ENCODE measurements at places on chromosomes 5 and 9.

DNA sequence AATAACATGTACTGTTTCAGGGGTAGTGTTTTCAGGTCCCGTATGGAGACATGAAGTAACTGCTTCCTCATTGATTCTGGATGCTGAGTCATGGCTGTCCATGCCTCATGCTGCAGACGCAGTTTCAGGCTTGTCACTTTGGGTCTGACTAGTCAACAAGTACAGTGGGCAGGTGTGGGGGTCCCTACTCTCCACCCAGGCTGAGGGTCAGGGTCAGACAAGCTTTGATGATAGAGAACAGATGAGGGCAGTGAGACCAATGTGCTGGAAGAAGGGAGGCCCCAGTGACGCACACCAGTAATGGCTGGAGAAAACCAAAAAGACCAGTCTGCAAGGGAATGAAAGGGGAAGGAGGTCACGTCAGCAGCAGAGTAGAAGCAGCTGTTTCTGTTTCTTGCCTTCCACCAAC lies 80.0 kb upstream of the NFIL3 start:
- no peak for DNase-seq

DNA sequence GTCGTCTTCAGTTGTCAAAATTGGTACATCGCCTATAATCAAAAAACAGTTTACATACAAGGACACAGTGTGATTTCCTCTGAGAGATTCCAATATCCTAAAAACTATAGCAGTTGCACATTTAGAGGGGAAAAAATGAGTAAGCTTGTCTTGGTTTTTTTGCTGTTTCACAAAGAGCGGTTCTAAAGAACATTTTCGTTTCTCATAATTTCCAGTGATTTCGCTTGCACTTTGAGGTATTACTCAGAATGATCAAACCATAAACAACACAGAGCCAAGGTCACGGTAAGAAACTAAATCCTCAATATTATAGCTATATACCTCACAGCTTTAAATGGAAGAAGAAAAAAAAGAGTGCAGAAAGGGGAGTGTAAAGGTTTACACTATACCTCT lies 861 bp downstream of the MTX3 start:
- no peak for DNase-seq

DNA sequence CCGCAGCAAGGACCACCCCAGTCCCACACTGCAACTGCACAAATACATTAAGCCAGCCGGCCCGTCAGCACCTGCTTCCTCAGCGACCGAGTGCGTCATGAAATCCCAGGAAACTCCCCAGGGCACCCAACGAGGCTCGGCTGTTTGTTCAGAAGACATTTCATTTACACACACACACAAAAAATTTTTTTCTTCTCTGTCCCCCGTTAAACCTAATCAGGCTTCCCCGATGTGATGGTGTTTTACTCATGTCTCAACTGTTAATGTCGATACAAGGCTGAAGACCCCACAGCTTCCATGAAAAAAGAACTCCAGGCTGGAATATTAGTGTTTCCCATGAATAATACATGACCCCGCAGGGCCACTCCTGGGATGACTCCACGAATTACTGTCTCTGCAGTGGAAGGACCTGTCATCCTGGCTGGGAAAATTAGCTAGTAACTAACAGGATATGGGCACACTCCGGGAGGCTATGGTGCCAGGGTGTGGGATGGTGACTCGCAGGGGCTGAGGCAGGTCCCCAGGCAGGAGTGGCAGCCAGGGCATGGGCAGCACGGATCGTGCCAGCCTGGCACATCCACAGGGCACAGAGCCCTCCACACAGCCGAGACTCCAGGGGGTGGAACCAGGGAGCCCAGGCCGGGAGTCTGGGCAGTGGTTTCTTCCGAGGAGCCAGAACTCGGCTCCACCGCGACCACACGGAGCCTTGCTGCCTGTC lies 102.4 kb downstream of the VAV2 start:
- DNase-seq: no peak

- no peak for DNase-seq
Measured at GRCh38 chr5:81187885-81188284, 45.2 kb upstream of the CKMT2 start.

- no peak for DNase-seq
Measured at GRCh38 chr5:116771466-116772151, 197.0 kb upstream of the SEMA6A start.

DNA sequence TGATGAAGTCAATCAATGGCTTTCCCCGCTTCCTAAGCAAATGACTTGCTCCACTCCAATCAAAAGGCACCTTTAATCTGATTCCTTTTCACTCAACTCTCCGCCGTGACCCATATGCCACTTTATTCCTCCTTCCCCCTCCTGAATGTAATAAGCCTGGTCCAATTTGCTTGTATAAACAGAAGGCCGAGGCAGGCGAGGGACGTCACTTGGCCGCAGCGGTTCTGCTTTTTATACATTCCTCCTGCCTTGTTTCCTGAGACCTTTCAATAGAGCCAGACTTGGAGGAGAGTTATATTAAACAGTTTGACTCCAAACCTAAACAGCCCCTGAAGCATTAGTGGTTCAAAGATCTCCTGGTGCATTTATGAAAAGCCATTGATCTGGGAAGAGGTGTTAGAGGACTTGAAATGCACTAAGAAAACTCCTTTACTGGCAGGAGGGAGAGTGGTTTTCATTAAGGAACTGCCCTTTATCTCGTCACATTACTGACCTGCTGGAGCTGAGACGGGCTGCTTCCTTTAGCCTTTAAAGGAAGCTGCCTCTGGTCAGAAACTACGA lies 273.4 kb downstream of the SLIT3 start:
- DNase-seq: no peak

- no peak for DNase-seq
Measured at GRCh38 chr5:170290498-170290897, 7.1 kb downstream of the LCP2 start.

- no peak for DNase-seq
Measured at GRCh38 chr5:180353048-180353979, at the start of gene GFPT2. TSS of gene GFPT2 (minus strand) at chr5:180353336. CDS start at chr5:180353217, 119 bp downstream.

DNA sequence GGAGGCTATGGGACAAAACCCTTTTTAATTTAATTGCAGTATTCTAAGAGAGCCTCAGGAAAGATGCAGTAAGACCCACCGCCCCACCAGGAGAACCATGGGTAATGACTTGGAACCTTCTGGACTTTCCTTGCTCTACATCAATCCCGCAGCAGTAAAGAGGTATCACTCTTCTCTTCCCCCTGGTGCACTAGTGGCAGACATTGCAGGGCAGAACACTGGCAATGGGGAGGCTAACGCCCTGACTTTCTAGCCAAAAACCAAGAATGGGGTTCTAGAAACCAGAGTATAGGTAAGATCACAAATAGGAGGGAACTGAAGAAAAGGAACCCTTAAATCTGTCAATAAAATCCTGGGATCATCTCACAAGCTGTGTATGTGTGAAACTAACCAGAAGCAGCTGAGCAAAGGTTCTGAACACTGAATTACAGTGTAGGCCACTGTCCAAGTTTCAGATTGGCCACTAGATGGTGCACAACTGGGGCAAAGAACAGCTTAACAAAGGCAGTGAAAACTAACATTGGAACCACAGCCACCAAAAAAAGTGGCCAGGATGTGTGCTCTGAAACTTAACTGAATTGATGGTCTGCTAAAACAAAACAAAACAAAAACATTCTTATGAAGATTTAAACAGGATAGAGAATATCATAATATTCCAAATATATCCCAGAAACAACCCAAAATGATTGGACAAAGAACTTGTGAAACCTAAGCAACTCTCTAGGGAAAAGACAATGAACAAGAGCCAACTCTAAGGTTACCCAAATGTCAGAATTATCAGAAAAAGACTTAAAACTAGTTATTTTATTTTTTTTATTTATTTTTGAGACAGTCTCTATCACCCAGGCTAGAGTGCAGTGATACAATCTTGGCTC lies 6.6 kb upstream of the FAM151B start:
- no peak for DNase-seq

Measured in AG04449 (cell line).